ENCODE measurements at places on chromosomes 6 and 20.

DNA sequence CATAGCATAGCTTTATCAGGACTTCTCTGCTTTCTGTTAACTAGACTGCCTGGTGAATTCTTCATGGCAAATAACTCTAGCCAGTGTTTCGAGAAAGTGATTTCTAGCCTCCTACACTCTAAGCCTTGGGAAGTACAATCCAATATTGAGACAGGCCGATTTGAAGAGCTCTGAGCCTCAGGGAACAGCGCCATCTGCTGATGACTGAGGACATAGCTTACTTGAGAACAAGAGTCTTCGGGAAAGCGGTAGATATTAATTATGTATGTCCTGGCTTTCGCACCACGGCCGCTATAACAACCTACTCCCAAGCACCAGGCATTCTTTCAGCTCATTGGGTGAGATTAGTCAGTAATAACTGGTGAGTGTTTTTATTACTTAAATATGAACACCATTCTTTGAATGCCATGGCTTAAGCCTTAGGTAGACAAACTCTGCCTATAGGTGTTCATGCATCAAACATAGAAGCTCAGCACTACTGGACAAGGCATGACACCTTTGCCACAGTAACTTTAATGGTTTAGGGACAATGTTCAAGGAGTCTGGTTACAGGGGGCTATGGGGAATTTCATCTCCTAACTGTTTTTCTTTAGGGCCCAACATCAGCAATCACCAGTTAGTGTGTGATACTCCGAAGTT, 518.6 kb downstream of the BMP2 start:
- peak; percentile 28 for DNase-seq

GRCh38 chr20:63968136-63968927, 1.4 kb downstream of the ZNF512B start:
- no peak for DNase-seq

DNA sequence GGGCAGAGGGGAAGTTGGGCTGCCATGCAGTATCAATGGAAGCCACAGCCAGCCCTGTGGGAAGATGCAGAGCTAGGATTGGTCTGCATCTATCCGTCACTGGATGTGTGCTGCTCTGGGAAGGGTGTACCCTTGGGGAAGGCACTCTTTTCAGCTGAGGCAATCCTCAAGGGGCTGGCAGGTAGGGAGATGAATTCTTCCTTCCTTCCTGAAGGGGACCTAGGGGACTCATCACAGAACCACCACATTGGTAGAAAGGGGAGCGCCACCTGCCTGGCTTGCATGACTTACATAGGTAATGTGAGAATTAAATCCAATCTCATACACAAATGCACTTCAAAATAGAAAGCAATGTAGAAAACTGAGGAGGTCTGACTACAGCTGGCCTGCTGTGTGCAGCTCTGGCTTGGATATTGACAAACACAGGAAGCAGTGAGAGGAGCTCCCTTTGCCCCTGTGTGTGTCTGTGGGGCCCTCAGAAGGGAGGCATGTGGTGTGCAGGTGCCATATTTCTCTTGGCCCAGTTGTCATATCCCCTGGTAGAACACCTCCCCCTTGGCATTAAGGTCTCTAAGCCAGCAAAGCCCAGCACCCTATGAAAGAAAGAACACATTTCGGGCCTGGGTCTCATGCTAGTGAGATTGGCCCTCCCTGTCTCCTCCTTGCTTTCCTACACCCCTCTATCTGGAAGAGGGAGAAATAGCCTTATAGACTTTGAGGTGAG, 260.3 kb upstream of the MOCS1 start:
- no peak for DNase-seq

DNA sequence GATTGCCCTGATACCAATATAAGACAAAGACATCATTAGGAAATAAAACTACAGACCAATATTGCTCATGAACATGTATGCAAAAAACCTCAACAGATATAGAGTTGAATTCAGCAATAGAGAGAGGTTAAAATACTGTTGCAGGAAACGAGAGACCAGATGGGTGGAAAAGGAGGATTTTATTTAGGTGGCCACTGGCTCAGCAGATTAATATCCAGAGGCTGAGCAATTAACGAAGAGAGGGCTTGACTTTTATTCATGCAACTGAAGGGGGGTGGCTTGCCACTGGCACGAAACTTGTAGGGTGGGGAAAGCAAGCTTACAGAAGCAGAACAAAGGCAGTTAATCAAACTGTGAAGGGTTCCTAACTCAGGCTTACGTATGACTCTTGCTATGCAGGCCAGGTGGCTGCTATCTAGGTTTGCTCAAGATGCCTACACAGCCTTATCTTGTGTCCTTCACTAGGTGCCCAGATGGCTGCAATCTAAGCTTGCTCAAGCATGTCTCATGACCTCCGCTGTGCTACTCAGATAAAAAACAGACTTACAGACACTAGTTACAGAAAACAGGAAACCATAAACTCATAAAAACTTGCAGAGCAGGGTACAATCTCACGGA, 126.4 kb downstream of the MMUT start:
- DNase-seq = no peak

DNA sequence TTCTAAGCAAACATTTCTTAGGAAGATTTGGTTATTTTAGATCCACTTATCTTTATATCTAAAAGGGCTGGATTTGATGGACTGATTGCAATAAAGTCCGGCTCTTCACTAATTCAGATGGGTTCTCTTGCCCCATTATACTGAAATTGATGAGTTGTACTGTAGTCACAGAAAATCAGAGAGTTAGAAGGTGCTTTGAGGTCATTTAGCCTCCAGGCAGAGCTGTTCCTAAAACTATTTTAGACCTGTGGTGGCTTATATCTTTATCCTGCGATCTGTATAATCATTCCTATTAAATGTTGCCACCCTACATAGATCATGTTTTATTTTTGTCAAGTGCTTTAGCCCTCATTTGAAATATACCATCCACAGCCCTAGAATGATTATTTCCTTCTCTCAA, 61.3 kb upstream of the ATXN1 start:
- DNase-seq = no peak

Measured in NCI-H2107 (cell line).